H1 (cell line): ENCODE measurements at places on chromosomes 6 and 20. TPM values are rescaled to one million over a fixed set of nuclear protein-coding genes. Genes with fewer than 3 reads are reported as not detected.

The NOX3 gene
- not detected in 2 replicates for total RNA-seq

The KIAA0408 gene
- 9.2 and 10.8 TPM in 2 replicates for total RNA-seq

The MOG gene
- 0.31 and 0.86 TPM in 2 replicates for total RNA-seq

The C6orf15 gene
- total RNA-seq = not detected in 2 replicates

The PRELID3B gene
- 43.2 and 50.5 TPM in 2 replicates for total RNA-seq

The SLC29A1 gene
- total RNA-seq = 187 and 196 TPM in 2 replicates

The PEX3 gene
- total RNA-seq = 14.4 and 16.8 TPM in 2 replicates

The CAGE1 gene
- total RNA-seq = 0.09 TPM in 1 of 2 replicates, not detected in the other

DNA sequence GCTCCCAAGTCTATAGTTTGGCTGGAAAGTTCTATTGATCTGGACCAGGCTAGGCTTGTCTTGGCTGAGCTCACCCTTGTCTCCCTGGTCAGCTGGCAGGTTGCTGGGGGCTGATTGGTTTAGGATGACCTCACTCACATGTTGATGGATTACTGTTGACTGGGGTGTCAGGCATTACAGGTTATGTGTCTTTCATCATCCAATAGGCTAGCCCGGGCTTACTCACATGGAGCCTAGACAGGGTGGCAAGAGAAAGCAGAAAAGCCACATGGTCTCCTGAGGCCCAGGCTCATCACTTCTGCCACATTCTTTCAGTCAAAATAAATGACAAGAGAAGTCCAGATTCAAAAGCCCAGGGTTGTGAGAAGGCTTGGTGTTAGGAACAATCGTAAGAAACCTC is 103.5 kb downstream of the BFSP1 start:
- no peak for DNase-seq

- no peak for DNase-seq
Measured at GRCh38 chr6:33571637-33572316, 8.3 kb downstream of the BAK1 start.

DNA sequence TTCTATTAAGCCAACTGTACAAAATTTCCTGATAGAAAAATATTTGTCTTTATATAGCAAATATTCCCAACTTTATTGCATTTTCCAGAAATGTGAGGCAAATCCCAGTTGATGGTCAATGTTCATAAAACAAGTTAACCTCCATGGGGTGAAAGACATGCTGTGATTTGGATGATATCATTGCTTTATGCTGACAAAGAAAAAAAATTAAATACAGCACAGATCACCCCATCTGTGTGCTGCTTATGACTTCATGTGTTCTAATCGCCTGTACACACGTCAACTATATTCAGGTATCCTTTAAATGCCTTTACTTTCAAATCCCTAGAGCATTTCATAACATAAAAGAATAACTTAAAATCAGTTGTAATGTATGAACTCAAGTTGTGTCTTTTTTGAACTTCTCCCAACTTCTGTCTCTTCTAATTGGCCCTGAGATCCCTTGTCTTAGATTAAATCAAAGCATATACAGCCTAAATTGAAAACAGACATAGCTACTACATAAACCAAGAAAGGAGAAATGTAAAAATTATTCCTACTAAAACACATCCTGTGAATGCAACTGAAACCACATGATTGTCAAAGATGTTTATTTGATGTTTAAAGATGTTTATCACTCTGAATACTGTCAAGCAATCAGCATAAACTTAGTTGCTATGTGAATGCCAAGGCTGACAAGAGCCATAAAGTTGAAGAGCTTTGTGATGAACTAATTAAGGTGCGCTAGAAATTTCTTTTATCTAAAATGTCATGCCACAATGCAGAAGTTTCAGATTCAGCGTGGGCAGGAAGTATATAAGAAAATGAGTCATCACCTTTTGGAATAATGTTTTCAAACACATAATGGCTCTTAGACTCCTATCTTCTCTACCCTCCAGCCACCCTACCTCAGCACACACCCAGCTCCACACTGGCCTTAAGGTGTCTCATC is 68.7 kb downstream of the FILIP1 start:
- DNase-seq = no peak

- no peak for DNase-seq
Measured at GRCh38 chr6:34672657-34673043, 23.9 kb downstream of the ILRUN start.

- no peak for DNase-seq
Measured at GRCh38 chr6:4587171-4587570, 189.0 kb upstream of the CDYL start.

GRCh38 chr6:67881706-67882065 is 753.4 kb upstream of the ADGRB3 start:
- no peak for DNase-seq

DNA sequence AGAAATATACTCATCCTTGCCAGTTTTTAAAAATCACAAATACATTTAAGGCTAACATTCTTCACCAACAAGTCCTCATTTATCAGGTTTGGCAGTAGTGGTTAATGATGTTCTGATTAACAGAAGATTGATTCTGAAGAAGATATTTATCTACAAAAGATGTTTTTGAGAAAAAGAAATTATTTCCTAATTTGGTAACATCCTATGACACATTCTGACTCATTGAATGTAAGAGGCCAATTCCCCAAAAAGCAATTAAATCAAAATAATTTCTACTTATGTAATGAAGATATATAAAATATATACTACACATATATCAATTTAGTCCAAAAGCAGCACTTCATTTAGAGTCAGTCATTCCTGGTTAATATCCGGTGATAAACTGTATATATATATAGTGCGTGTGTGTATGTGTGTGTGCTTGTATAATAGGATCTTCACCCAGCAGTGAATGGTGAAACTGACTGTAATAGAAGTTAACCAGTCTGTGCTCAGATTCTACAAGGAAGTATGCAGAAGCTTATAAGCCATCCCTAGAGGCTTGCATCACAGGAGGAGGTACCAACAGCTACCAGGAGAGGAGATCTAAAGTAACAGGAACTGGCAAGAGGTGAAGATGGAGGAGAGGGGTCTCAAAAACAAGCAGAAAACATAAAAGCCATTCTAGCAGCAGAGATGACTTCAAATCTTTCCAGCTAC is 82.9 kb upstream of the MARCKS start:
- DNase-seq = no peak

DNA sequence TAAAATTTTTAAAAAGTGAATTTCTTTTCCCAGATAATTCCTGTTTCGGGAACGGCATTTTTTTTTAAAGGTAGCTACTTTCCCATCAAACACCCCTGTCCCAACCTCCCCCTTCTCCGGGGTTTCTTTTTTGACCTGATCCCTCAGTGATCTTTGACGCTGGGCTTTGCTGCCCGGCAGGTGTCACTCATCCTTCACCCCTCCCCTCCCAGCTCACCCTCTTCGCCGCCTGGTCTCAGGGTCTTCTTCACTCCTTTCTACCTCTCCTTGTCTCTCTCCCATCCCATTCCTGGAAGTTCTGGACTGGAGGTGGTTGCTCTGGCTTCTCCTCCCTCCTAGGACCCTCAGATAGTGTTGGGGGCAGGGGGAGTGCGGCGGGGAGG is 329 bp upstream of the GPR6 start:
- DNase-seq = no peak

DNA sequence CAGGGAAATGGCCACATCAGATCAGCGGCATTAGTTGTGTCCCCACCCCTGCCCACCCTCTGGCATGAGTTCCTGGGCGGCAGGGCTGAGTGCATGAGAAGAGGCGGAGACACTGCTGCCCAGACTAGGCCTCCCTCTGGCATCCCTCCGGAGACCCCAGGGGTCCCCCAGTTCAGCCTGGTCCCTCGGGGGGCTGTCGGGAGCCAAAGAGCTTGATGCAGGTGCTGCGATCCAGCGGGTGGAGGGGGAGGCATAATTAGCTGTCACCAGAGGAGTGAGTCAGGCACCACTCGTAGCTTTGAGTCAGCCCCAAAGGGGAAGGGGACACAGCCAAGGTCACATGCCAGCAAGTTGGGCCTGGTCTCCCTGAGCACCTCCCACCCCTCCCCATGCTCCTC is 34.5 kb downstream of the DLGAP4 start:
- DNase-seq = no peak

DNA sequence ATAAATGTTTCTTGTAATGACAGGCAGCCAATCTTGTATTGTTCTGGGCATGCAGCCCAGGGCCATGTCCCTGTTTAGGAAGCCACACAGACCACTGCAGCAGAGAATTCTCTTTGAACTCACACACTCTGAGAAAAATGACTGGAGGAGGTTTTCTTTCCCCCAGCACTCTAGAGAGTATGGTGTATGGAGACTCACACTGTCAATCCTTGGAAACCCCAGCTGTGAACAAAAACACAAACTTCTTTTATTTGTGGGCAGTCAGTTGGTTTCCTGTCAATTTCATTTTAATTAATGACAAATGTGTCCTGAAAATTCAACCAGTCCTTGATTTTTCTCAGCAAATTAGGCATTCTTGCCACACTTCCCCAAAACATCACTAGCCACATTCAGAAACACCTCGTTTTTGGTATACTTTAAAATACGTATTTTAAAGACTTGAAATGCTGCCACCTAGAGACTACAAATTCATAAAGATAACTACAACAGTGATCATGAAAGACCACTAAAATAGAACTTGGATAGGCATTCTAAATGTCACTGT is 52.9 kb upstream of the UFL1 start:
- no peak for DNase-seq

DNA sequence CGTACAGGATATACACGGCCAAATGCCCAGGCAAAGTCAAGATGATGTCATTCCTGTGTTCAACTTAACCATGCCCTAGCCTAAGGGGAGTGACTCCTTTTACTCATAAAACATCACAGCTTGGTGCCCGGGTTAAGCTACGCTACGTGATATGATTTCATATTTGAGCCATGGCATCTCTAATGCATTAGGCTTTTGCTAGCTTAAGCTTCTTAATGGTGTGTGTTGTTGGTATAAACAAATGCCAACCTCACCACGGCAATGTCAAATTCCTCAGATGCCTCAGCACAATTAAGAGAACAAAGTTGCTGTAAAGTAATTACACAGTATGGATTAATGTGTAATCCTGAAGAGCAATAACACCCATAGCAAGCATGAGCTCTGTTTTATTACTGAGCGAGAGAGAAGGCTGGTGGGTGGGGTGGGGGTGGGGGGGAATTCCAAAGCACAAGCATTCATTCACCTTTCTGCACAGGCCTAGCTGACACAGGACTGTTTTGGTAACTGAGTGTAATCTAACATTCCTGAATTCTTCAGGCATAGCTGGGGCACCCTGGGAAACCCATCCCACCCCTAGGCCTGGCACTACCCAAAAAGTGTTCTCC is 44.7 kb upstream of the CNKSR3 start:
- no peak for DNase-seq

DNA sequence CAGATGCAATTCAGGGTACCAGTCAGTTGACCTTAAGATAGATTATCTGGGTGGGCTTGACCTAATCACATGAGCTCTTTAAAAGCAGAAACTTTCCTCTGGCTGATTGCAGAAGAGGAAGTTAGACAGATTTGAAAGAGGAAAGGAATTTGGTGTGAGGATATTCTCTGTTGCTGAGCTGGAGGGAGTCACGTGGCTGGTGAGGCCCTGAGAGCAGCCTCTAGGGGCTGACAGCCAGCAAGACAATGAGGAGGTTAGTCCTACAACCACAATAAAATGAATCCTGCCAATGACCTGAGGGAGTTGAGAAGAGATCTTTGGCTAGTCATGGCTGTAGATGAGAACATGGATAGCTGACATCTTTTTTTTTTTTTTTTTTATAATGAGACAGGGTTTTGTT is 87.0 kb upstream of the B3GAT2 start:
- DNase-seq = no peak

DNA sequence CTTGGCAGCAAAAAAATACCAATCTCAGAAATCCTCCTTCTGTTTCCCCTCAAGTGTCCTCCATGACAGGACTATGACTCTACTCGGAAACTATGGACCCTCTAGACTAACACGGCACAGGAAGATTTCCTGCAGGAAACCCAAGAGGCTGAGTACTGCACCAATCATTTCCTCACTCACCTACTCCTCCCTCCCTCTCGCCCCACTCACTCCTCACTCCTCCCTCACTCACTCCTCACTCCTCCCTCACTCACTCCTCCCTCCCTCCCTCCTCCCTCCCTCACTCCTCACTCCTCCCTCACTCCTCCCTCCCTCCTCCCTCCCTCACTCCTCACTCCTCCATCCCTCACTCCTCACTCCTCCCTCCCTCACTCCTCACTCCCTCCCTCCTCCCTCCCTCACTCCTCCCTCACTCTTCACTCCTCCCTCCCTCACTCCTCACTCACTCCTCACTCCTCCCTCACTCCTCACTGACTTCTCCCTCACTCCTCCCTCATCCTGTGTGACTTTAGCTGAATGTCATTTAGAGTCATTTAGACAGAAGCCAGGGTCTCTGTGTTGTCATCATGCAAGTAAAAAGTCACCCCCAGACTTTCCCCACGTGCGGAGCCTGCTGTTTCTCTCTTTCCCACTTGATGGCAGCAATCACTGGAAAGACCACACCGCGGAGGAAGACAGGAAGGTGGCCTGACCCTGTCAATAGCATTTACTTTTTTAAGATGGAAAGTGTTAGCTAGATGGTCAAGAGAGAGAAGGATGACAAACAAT is 226.8 kb upstream of the PDE10A start:
- DNase-seq = no peak

- no peak for DNase-seq
Measured at GRCh38 chr6:168711049-168711640, 270.2 kb downstream of the SMOC2 start.

GRCh38 chr6:10999994-11000393 is 44.1 kb downstream of the ELOVL2 start:
- DNase-seq = no peak

DNA sequence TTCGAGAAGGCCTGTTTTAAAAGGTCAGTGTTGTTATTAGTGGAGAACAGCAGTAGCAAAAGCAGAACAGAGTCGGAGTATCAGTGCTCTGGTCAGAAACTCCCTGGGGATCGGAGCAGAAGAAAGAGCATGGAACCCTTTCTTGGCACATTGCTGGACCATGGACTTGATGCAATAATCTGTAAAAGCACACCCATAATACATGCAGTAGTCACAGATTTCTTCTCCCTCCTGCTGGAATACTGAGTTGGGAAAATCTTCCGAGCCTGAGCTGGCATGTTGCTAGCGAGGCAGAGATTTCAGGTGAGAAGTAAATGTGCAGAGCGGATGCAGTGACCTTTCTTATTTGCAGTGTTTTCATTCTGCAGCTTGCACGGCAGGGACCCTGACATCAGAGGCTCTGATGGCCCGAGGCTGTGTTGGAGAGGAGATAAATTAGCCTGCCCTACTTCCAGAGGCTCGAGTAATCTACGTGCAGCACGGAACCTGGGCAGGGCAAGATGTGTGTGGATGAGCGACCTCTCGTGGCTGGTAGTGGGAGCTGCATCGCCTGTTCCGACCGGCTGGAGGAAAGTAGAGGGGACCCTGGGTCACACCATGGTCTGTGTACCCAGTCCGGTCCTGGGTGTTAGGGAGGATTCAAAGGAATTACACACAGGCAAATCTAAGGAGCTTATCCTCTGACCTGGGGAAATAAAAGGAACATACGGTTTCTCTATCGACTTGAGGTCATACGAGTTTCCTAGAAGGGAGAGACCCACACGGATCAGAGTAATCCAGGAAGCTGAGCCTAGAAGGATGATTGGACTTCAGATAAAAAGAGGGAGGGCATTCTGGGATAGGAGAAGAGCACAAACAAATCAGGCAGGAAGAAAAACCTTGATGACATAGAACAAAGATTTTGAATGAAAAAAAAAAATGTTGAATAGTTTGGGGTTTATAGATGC is 137.0 kb upstream of the STMND1 start:
- peak; percentile 87 for DNase-seq

- DNase-seq = peak; percentile 95
Measured at GRCh38 chr6:26122793-26123674, 35.8 kb downstream of the HFE start.
